Renal pelvis (tissue), 12 donors: ENCODE measurements at places on chromosomes 4 and X. TPM values are rescaled to one million over a fixed set of nuclear protein-coding genes. Genes with fewer than 3 reads are reported as not detected.
A peak's percentile ranks its signal among the peaks of the same experiment; 100 is the strongest.

The HS6ST2 gene
- polyA plus RNA-seq: 22.3 TPM

The CLCN5 gene
- 93.5 TPM for polyA plus RNA-seq

The ABCG2 gene
- 6.9 TPM for polyA plus RNA-seq

The CXCL10 gene
- polyA plus RNA-seq: 4.1 TPM

The KDR gene
- 60.2 TPM for polyA plus RNA-seq

The DMP1 gene
- polyA plus RNA-seq: 0.07 TPM

The PABPC4L gene
- 8.1 TPM for polyA plus RNA-seq

The UGT2B17 gene
- not detected for polyA plus RNA-seq

- no peak for DNase-seq
Observed at GRCh38 chr4:90137555-90137954, 10.4 kb downstream of the CCSER1 start.

DNA sequence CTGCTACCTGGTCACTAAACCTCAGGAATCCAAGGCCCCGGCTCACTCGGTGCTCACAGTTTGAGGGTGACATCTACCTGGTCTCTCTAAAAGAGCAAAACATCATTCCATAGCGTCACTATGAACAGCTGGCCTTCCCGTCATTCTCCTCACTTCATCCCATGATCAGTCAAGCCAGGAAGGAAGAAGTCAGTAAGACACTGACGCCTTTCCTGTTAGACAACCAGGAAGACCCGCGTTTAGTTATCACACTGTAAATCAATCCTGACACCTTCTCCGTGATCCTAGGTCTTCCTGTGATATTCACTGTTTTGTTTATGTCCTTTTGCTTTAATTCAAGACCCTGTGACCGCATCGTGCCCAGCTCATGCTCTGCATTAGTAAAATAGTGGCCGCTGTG lies 31.6 kb upstream of the CDKN2AIP start:
- no peak for DNase-seq

DNA sequence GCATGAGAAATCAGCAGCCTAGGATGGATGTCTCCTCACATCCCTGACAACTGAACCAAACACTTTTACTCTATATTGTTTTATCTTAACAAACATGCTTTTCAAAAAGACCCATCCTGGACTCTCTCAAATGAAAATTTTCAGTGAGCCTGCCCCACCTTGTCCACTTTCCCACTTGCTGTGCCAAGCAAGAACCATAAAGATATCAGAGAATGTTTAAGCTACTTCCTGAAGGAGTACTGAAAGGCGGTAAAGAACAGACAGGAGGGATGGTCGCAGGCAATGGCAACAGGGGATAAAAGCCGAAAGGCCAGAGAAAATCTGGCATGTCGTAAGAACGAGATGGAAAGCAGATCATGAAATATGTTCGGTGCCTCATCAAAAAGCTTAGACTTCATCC lies 10.5 kb downstream of the APBB2 start:
- no peak for DNase-seq

DNA sequence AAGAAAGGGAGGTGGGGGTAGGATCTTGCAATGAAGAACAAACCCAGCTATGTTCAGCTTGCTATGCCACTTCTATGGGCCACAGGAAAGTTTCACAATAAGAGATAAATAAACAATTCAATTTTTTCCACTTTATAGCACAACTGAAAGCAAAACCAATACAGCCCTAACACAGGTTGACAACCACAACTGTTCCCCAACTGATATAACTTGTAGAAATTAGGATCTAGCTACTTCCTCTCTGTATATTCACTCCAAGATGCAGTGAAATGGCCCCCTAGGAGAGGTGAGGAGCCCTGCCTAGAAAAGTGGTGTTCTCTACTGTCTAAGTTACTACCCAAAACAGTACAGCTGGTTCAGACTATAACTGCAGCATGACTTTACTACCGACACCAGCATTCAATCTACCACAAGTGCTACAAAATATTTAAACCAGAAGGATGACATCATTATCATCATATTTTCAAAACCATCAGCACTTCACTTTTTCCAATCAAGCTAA lies 77.0 kb downstream of the FBXW7 start:
- no peak for DNase-seq

GRCh38 chr4:69095301-69095731 lies 958 bp upstream of the UGT2B7 start:
- DNase-seq: peak; percentile 5

DNA sequence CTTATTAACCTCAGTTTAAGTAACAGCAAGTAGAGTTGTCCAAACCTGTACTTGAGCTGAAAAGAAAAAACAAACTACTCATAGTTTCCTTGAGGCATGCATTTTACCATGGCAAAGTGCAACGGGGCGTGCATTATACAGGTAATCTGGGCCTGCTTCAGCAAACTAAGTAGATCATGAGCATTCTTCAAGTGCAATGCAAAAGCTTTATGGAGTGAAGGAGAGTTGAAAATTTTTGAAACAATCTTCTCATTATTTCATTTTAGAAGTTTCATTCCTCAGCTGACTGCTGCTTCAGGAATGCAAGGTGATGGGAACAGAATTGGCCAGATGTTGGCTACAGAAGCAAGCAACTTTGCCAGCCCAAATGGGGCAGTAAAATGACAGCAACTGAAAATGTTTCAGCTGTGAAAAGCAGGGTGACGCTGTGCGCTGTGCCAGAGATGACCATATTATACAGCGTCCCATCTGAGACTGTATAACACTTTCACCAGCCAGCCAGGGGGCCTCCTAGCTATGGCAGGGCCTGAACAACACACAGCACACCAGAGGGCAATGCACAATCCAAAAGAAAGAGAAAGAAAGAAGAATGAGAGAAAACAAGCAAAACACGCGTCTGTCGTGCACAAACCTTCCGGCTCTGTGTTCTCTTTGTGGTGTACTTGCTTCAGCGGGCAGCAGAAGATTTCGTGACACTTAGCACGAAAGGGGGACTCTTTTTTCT lies 145.5 kb upstream of the FGF13 start:
- peak; percentile 9 for DNase-seq

DNA sequence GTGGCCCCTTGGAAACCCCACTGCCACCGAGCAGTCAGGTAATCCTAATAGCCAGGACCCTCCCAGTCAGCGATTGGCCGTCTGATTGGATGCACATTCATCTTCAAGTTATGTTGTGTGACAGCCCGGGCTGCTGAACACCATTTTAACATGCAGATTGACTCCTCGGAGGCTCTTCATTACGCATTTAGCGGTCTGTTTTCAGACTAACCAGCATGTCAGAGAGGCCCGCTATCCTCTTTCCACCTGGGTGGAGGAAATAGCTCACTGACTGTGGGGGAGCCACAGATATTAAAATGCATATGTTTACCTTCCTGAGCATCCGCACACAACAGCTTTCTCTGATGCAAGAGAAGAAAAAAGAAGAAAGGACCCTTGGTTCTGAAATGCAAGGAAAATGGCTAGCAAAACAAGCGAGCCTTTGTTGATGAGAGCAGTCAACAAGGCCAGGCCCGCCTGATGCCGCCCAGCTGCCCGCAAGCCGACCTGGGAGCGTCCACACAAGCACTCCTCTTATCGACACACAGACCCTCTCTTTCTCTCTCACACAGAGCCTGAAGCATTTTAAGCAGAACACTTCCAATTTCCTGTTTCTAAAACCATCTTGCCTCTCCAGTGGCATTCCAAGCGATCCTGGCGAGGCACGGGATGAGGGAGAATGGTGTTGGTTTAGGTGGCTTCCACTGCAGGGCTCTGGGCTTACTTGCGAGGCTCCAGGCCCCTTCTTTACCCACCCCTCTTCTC lies 118.3 kb downstream of the MGST2 start:
- no peak for DNase-seq

DNA sequence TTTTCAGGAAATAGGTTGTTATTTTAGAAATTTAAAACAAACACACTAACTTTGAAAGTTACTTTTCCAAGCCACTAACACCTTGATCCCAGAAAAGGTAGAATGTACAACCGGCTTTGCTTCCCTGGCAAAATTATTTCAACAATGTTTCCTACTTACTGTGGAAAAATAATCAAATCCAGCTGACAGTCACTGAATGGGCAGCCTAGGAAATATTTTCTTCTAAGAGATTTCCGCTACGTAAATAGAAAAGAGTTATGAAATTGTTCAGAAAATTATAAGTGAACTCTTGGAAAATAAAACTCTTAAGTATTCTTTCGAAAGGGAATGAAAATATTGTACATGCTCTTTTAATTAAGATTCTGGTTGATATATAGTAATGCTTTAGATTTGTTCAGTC lies 195.7 kb downstream of the GASK1B start:
- no peak for DNase-seq

GRCh38 chr4:87011340-87012034 lies 76.7 kb downstream of the AFF1 start:
- DNase-seq: no peak

- DNase-seq: no peak
Observed at GRCh38 chrX:19790829-19791228, 96.6 kb downstream of the SH3KBP1 start.

DNA sequence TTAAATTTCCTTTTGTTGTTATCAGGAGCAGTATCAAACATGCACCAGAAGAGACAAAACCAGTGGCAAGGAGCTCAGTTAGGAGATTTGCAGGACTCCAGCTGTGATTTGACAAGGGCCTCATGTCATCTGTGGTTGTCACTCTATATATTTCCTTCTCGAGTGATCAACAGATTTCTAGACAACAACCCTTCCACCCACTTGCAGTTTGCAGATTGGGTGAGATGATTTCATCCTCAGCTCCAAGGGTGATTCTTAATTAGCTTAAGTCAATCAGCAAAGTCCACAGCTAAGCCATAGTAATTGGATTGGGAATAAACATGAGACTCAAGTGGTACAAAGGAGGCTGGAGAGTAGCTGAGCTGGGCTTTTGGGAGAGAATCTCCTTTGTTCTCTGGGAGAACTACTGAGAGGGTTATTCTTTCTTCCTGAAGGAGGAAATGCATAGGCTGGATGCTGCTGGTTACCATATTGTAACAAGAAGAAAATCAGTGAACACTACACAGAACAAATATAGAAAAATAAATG lies 192.8 kb downstream of the PPARGC1A start:
- DNase-seq: no peak

GRCh38 chrX:68823413-68824151 lies 5.2 kb upstream of the EFNB1 start:
- DNase-seq: no peak

- no peak for DNase-seq
Observed at GRCh38 chr4:20085156-20085555, 166.5 kb upstream of the SLIT2 start.
